ENCODE measurements at places on chromosomes 11 and 22.

- DNase-seq = no peak
These were observed 330.5 kb downstream of the TBC1D22A start for GRCh38 chr22:47092896-47093311.

- no peak for DNase-seq
These were observed 241.3 kb upstream of the ZC3H12C start for GRCh38 chr11:109851780-109852390.

DNA sequence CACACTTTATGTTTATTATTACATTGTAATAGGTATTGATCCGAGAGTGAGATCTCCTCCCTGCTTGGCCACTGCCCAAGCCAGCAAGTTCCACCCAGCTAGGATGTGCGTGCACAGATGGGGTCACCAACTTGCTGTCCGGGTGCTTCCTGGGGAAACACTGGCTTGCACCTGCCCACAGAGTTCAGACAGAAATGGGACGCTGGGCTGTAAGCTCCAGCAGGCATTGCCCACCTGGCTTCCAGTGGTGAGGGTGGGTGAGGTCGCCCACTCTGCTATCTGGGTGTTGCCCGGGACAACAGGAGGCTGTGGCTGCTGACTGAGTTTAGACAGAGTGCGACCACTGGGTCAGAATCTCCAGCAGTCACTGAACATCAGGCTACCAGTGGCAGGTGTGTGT lies 289.8 kb upstream of the ANO3 start:
- DNase-seq = no peak

DNA sequence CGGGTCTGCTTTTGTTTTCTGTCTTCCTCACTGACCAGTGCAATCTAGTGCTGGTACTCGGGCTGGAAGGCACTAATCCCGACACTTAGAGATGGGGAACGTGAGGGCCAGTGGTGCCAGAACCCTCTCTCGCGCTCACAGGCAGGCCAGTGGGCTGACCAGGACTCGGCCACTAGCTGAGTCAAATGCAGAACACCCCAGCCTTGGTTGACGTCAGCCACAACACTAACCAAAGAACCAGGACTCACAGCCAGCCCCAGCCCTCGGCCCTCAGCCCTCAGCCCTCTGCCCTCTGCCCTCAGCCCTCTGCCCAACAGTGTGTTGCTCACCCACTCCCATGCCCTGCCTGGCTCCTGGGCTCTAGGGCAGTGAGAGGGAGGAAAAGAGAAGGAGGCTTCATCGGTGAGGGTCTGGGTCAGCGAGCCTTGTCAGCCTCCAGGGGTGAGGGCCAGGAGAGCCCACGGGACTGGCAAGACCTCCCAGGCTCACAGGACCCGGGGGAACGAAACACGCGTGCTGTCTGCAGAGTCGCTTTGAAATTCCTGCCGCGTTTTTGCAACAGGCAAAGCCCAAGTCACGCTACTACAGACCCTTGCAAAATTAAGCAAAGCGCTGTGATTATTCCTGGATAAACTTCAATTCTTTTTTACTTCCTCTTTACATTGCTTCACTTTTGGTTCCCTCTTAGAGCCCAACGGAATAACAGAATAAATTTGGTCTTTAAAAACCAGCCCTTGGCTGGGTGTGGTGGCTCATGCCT lies 27.5 kb downstream of the KIAA0930 start:
- no peak for DNase-seq

DNA sequence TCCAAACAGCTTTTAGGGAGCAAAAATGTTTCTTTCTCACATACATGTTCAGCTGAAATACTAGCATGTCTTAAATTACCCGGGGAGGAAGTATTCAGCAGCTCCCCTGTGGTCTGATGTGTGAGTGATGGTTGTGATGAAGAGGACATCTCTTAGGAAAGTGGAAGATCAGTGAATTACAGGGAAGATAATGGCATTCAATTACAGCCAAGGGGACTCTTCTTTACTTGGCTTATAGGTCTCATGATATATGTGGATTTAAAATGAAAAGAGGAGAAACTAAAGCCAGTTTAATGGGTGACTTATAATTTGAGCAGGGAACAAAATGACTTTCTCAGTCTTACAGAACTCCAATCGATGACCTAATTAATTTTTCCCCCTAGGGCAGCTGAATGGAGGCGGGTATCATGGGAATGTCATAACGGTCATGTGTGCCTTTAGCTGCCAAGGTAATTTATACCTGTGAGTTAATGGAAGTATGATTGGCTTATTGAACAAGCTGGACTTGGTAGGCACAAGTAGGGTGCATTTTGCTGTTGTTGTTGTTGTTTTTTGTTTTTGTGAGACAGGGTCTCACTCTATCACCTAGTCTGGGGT lies 198.8 kb downstream of the HIPK3 start:
- no peak for DNase-seq

- DNase-seq = no peak
These were observed 438.9 kb downstream of the TBC1D22A start for GRCh38 chr22:47201186-47201995.

- DNase-seq = no peak
These were observed 3.7 kb downstream of the SLC39A13 start for GRCh38 chr11:47411884-47412746.

GRCh38 chr22:46695346-46696228 lies 42.5 kb downstream of the CERK start:
- DNase-seq = no peak

DNA sequence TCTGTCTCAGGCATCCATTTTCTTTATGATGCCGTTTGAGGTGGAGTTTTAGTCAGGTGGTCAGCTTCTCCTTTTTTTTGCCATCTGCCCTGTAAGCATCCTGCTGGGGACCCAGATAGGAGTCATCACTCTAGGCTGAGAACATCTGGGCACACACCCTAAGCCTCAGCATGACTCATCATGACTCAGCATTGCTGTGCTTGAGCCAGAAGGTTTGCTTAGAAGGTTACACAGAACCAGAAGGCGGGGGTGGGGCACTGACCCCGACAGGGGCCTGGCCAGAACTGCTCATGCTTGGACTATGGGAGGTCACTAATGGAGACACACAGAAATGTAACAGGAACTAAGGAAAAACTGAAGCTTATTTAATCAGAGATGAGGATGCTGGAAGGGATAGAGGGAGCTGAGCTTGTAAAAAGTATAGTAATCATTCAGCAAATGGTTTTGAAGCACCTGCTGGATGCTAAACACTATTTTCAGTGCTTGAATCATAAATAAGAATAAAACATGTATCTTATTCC lies 10.9 kb upstream of the HBE1 start:
- peak; percentile 96 for DNase-seq

DNA sequence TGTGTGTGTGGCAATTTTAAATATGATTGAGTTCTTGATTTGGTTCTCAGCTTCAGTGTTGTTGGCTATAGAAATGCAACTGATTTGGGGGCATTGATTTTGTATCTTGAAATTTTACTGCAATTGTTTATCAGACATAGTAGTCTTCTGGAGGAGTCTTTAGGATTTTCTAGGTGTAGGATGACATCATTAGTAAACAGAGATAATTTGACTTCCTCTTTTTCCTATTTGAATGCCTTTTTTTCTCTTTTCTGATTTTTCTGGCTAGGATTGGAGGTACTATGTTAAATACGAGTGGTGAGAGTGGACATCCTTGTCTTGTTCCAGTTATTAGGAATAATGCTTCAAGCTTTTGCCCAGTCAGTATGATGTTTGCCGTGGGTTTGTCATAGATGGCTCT lies 124.9 kb downstream of the MSANTD4 start:
- no peak for DNase-seq

DNA sequence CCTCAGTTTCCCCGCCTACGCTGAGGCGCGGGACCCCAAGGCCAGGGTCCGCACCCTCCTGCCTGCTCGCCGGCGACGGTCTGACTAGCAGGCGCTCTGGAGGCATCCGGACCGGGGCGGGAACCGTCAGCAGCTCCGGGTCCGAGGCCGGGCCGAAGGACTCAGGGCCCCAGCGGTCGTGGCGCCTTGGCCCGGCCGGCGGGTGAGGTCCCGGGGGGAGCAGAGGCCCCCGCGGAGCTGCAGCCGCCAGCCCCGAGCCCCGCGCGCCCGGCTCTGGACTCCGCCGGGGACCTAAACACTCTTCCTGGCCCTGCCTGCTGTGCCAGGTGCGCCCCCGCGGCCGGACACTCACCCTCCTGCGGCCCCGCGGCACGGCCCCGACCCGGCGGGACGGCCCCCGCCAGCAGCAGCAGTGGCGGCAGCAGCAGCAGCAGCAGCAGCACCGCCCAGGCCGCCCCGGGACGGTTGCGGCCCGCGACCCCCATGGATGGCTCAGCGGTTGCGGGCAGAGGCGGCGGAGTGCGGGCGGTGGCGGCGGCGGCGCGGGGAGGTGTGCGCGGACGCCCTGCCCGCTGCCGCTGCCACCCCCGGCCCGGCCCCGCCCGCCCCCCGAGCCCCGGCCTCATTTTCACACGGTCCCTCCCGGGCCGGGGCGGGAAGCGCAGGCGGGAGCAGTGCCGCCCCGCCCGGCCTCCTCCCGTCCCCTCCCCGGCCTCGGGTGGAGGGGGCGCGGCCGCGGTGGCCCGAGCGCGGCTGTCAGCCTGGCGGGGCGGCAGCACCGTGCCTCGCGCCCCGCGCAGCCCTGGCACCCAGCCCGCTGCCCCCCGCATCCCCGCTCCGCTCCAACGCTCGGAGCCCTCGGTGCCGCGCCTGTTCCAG lies at the start of gene SCUBE2:
TSS of gene SCUBE2 (minus strand) at position 556 of the 879 bp plus-strand sequence. CDS start at position 485, 71 bp downstream.
- no peak for DNase-seq

GRCh38 chr22:35543702-35544101 lies 3.1 kb downstream of the RASD2 start:
- no peak for DNase-seq

DNA sequence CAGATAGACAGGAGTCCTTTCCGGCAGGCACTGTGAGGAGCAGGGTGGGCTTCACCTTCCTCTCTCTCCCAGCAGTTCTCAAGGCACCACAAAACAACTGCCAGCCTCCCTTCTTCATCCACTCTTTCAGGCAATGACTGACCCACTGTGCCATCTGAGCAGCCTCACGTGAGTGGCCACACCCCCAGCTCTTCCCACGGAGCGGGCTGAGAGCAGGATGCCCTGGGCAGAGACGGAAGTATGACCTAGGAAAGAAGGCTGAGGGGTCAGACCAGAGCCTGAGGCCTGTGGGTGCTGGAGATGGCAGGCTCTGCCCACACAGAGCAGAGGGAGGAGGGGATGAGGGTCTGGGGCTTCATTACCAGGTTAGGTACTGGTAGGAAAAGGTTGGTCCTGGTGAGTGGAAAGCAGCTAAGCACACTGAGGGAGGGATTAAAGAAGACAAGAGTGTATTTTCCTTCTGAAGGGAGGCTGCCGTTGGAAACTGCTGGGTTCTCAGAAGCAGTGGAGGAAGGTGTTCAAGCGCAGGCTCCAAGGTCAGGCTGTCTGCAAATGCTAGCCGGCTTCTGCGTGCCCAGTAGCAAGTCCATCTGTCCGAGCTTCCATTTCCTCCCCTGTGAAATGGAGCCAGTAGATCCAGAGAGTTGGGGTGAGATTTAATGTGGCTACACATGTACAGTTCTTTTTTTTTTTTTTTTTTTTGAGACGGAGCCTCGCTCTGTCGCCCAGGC lies 4.6 kb downstream of the NLRP6 start:
- no peak for DNase-seq

- DNase-seq = peak; percentile 81
These were observed 560.8 kb downstream of the ETS1 start for GRCh38 chr11:128026596-128026995.

DNA sequence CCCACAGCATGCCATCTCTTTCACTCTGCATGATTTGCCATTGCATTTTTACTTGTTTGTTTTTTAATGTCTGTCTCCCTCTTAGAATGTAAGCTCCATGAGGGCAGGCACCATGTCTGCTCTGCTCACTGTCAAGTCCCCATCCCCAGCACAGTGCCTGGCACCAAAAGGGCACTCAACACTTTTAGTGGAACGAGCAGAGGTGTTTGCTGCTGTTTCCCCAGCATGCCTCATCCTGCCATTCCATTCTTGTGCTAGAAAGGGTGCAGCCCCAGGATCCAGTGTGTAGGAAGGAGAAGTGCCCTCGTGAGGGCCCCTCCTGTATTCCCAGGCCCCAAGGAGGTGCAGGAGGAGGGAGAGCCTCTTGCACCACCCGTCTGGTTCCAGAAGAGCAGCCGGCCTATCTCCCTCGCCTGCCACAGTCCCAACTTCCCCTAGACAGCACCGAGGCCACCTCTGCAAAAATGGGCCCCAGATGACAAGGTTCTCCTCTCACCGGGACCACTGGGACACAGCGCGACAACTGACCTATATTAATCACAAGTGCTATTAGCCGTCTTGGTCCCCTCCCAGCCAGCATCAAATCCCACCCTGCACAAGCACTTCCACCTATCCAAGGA lies 33.3 kb upstream of the CACNG2 start:
- DNase-seq = no peak

GRCh38 chr22:43152357-43153071 lies 1.2 kb downstream of the TSPO start:
- peak; percentile 67 for DNase-seq

DNA sequence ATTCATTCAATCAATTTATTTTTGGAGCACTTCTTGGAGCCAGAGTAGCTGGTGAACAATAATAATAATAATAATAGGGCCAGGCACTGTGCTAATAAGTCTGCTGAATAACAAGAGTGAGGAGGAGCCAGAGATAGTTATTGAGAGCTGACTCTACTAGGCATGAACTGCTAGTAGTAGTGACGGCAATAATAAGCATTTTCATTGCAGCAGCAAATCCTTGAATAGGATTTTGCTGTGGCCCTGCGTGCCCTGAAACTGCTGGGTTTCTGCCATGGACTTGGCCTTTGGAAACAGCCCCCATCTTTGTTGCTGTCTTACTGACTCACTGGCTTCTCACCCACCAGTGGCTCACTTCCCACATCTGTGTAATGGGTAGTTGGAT lies 545.9 kb downstream of the MIAT start:
- no peak for DNase-seq

- DNase-seq = no peak
These were observed 124.3 kb upstream of the NTM start for GRCh38 chr11:131246156-131246555.

GRCh38 chr22:31734512-31734911 lies 15.4 kb downstream of the PRR14L start:
- no peak for DNase-seq

DNA sequence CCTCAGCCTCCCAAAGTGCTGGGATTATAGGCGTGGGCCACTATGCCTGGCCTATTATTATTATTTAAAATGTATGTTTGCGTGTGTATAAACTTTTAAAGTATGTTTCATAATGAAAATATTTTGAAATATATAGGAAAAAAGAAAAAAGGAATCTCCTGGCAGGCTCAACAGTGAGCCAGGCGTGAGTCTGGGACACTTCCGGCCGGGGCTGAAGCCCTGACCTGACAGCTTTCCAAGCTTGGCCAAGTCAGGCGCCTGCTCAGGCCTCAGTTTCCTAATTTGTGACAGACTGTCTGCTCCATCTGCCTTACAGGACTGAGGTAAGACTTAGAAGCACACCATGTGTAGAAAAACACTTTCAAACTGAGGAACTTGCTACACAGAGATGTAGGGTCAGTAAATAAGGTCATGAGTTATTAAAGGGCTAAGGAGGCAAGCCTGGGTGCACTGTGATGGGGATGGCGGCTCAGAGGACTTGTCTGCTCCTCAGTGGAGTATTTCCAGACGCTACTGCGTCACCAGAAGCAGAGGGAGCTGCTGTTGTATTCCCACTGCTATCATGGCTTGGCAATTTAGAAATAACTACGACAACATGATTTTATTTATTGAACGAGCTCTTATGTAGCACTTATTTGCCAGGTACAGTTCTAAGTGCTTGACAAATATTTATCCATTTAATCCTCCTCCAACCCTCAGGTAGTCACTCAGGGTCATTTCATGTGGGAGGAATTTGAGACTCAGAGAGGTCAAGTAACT lies 100.1 kb downstream of the PRR5L start:
- no peak for DNase-seq

- no peak for DNase-seq
These were observed 102.4 kb upstream of the THY1 start for GRCh38 chr11:119525180-119525866.
